ENCODE measurements at places on chromosomes 12 and 14.

DNA sequence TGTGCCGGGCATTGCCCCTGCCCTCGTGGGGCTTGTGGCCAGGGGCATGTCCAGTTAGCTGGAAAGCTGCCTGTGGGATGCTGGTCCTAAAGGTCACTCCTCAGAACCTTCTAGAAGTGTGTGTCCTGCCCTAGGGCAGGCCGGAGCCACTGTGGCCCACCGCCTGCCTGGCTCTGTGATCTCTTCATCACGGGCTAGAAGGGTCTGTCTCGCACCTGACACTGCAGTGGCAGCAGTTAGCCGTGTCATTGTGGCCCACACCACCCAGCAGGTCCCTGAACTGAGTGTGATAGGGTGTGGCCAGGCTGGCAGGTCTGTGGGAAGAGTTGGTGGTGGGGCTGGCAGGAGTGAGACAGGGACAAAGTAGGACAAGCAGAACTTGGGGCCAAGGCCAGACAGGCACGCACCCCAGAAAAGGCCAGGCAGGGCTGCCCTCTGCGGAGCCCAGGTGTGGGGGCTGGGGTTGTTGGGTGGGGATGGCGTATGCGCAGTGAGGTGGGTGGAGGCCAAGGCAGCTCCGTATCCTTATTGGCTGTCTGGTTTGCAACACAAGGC is 41.2 kb downstream of the ADGRD1 start:
- DNase-seq = no peak

- DNase-seq = no peak
Observed at GRCh38 chr12:31584782-31585181, 6.2 kb downstream of the DENND5B start.

DNA sequence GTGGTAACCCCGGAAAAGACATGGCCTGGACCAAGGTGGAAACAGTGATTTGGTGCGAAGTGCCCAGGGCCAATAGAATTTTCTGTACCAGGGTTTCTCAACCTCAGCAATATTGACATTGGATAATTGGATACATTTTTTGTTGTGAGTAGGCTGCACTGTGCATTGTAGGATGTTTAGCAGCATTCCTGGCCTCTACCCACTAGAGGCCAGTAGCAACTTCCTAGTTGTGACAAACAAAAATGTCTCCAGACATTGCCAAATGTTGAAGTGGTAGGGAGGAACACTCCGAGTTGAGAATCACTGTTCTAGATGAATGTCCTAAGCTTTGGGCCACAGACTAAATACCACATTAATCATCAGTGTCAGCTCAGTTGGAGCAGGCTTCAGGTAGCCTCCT is 6.2 kb upstream of the CGRRF1 start:
- no peak for DNase-seq

- no peak for DNase-seq
Observed at GRCh38 chr14:95292660-95293425, 26.9 kb downstream of the CLMN start.

- no peak for DNase-seq
Observed at GRCh38 chr14:56073799-56074198, 44.4 kb upstream of the PELI2 start.

DNA sequence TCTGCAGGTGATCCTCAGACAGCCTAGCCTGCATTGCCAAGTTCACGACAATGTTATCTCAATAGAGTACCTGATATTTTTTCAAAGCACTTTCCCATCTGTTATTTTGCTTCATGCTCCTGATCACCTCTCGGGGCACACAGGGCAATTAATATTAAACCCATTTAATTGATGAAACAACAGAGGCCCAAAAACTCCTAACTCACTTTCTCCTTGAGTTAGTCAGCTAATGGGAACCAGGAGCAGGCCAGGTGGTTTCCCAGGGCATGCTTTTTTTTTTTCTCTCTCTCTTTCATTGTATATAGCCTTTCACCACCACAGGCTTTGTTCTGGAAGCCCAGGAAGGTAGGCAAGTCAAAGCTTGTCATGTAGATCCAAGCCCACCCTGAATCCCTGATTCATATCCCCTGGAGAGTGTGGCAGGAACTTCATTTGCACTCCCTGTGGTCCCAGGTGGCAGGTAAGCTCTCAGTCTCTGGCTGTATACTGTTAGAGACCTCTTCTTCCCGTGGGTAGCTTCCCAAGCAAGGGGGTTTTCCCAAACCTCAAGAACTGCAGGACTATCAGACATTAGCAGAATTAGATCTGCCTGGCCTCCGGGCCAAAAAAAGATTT is 41.6 kb upstream of the MAP1LC3B2 start:
- no peak for DNase-seq
